ENCODE measurements at places on chromosomes 1 and 21.

DNA sequence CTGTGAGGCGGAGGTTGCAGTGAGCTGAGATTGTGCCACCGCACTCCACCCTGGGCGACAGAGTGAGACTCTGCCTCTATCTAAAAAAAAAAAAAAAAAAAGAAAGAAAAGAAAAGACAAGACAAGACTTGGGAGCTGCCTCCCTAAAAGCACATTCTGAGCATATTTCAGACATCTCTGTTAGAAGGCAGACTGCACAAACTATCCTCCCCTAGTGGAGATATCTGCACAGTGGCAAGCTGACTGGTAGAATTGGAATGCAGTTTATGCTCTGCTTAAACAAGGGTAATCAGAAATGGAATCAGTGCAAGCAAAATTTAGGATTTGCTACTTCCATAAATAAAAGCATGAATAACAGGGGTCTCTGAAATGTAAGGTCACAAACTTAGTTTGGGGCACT lies 31.8 kb downstream of the GNG4 start:
- DNase-seq = peak; percentile 78

DNA sequence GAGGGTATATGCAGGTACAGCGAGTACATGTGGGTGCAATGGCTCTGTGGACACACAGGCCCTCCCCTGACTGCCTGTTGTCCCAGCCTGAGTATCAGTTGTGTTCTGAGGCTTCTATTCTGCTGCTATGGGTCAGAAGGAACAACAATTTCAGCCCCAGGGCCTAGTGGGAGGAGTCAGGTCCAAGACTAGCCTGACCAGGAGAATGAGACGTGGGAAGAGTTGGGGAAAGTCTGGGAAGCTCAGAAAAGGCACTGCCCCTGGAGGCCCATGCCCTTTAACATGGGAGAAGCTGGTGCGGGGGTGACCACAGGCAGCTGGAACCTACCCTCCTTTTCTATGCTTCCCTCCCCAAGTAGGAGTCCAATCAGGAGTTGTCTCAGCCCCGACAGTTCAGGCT lies 7.7 kb downstream of the IGSF8 start:
- DNase-seq = no peak

DNA sequence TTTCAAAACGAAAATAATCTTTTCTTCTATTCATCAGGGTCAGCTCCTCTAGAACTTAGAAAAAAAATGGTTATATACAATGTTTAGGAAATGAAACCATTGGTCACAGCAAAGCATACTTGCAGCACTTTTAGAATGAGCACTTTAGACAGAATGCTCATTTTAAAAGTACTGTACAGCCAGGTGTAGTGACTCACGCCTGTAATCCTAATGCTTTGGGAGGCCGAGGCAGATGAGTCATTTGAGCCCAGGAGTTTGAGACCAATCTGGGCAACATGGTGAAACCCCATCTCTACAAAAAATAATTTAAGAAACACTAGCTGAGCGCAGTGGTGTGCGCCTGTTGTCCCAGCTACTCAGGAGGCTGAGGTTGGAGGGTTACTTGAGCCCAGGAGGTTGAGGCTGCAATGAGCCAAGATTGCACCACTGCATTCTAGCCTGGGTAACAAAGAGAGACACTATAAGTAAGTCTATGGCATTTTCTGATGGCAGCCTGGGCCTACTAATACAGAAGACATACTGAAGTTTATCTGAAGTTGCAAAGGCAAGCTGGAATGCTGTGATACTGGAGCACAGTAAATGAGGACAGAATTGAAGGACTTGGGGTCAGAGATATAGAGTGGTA lies 48.9 kb upstream of the ZNF326 start:
- DNase-seq = peak; percentile 35

DNA sequence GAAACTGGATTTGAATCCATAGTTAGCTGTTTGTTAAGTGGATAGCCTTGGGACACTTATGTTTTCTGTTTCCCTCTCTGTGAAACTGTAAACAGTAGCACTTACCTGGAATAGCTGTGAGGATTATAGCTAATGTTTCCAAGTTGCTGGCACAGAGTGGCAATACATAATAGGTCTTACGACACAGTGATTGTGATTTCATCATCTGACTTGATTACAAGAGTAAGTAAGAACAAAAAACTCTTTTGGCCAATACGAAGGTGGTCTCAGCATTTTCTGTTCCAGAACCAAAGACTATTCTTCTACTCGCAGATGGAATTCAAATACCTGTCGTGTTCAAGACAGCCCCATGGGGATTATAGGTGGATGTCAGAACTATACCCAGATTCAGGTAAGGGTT lies 2.1 kb downstream of the C8B start:
- no peak for DNase-seq

Data from HFFc6 (cell line).